ENCODE measurements at places on chromosomes 2 and 18.
A peak's percentile ranks its signal among the peaks of the same experiment; 100 is the strongest.

DNA sequence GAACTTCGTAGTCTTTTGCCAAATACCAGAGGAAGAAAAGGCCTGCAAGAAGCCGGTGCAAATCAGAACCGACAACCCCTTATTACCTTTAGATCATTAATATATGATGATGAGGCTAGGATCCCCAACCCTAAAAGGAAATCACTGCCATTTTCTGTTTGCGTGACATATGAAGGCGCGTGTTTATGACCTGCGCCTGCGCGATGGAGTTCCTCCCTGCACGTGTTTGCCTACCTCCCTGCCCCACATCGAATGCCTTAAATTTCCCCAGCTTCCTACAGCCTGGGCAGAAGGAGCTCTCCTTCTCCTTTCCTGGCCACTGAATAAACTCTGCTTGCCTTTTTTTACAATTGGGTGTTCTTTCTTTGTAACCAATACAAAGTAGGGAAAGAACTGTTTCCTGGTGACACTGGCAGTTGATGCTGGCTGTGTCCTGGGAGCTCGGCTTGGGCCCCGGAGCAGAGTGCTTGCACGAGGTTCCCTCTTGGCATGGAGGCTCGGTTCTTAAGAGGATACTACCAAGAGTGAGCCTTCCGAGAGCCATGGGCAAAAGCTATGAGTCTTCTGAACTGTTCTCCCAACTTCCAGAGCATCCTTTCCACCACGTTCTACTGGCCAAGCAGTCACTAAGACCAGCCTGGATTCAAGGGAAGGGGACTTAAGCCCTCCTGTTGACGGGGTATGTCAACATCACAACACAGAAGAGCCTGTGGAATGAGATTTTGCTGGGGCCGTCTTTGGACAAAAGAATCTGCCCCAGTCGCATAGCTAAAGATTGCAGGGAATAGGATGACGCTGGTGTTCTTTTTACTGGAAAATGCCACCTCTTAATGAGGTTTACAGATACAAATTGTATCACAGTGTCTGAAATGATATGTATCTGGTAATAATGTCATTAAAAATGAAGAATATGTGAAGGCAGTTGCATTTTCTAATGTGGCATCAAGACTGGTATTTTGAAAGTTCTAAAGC is 179.8 kb downstream of the SH3BP4 start:
- no peak for DNase-seq

DNA sequence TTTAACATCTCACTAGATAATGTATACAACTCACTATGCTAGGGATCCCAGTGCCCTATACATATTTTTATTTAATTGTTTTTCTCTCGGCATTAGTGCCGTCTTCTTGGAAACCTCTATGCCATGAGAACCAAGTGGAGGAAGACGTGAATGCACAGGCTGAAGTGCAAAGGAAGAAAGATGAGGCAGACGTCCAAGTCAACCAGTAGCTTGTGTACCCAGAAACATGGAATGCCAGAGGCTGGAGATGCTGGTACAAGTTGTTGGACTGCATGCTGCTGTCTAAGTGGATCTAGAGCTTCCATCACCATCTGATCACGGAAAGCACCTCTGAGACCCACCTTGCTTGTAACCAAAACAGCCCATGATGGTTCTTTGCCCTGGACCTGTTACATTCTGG is 12.5 kb upstream of the GEMIN6 start:
- DNase-seq, result no peak

GRCh38 chr2:70247364-70248180 is 856 bp downstream of the TIA1 start:
- peak; percentile 26 for DNase-seq

- DNase-seq, result no peak
Observed at GRCh38 chr2:133685636-133686215, 117.5 kb upstream of the NCKAP5 start.

GRCh38 chr2:117979911-117980701 is 33.8 kb downstream of the CCDC93 start:
- DNase-seq, result no peak

- peak; percentile 45 for DNase-seq
Observed at GRCh38 chr2:218885981-218886947, 5.6 kb downstream of the WNT10A start.

DNA sequence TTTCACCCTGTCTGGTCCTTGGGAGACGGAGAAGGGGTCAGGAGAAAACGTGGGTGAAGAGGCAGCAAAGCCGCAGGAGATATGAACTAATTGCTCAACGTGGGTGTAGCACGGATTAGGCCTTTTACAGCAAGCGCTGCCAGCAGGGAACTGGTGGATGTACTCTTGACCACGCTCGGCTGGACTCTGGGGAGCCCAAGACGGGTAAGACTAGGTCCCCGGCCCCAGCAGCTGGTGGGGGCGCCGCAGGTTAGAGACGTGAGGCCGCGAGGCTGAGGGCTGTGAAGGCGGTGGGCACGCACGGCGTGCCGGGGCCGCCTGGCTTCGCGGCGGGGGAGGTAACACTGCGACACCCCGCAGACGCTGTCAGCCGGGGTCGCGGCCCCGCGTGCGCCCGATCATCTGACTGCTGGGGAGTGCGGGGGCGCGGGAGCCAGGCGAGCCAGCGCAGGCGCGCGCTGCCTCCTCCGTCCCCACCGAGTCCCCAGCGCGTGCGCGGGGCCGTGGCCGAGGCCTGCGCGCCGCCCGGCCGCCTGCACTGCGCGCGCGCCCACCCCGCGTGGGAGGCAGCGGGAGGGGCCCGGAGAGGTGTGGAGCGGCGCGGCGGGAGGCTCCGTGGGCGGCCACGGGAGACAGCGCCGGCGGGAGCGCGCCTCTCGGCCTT is at the start of gene CLIP4:
Gene CLIP4, plus strand, starts transcription at position 470 of the 664 bp plus-strand sequence. CDS start 5,974 bp downstream, outside the sequence.
- DNase-seq, result peak; percentile 48

- no peak for DNase-seq
Observed at GRCh38 chr2:160574468-160575140, 81.0 kb upstream of the RBMS1 start.
